ENCODE measurements at places on chromosomes 3 and 15.
A peak's percentile ranks its signal among the peaks of the same experiment; 100 is the strongest.

DNA sequence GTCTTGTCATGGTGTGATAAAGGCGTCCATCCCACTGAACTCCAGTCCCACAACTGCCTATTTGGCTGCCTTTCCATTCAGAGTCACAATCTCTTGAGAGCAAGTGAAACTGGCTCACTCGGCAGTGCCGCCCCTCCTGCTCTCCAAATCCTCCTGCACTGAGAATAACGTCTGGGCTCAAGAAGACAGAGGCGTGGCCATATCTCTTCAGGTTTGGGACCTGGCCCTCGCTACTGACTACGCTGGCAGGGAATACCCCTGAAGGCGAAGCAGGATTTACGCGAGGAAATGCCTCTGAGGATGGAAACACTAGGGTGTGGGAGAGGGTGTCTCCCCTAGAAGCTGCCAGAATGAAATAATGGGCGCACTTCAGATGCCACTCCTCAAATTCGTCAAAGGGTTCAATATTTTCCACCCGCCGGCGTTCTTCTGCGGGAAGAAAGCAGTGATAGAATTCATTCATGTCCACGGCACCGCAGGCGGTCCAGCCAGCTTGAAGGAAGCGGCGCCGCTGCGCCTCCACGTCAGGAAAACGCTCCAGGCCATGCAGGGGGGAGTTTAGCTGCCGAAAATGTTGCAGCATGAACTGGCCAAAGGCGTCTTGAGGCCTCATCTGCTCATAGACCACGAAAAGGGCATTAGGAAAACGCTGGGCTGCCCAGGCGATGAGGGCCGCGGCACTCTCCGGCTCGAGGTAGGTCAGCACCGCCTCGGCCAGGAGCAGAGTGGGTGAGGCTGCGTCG lies 985 bp downstream of the LCMT2 start:
- peak; percentile 23 for DNase-seq

- DNase-seq: no peak
Measured at GRCh38 chr3:160331127-160331937, 67.7 kb downstream of the IFT80 start.

DNA sequence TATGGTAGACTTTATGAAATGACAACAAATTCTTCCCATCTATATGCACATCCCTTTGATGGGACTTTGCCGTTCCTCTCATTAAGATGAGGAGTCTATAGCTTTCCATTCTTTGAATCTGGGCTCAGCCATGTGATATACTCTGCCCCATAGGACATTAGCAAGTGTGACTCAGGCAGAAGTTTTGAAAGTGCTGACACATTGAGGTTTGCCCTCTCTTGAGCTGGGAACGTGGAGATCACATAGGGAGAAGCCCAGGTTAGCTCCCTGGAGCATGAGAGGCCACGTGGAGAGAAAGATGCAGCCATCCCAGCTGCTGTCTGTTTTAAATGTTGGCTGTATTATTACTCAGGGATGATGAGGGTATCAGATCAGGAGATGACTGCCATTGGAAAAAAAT lies 67.7 kb upstream of the OXTR start:
- DNase-seq: no peak

DNA sequence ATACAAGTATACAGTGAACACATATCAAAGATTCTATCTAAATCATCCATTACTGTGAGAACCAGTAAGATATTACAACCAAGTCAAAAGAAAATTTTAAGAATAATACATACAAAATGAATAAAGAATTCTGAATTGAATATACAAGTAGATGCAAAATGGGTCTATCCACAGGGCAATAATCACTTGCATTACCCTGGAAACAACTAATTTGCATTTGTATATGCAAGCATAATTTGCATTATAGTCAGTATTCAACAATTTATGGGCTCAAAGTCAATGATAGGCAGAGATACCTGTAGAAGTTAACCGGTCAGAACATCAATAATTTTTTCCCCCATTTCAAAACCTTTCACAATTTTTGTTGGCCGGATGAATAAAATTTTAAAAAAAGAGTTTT lies 512.2 kb upstream of the ALCAM start:
- DNase-seq: no peak

DNA sequence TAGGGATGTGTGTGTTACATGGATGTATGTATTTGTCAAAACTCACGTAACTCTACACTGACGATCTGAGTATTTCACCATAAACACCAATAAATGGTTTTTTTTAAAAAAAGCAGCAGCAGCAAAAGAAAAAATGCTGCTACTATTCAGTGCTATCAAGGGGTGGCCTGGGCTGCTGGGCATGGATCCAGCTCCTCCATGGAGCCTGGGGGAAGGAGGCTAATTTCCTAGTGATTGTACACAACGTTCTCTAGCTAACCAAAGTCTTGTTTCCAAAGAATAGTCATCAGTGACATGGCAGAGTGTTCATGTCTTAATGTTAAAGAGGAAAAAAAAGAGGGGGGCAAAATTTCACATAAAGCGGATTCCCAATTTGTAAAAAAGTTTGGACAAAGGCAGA lies 29.0 kb downstream of the POMGNT2 start:
- DNase-seq: no peak

DNA sequence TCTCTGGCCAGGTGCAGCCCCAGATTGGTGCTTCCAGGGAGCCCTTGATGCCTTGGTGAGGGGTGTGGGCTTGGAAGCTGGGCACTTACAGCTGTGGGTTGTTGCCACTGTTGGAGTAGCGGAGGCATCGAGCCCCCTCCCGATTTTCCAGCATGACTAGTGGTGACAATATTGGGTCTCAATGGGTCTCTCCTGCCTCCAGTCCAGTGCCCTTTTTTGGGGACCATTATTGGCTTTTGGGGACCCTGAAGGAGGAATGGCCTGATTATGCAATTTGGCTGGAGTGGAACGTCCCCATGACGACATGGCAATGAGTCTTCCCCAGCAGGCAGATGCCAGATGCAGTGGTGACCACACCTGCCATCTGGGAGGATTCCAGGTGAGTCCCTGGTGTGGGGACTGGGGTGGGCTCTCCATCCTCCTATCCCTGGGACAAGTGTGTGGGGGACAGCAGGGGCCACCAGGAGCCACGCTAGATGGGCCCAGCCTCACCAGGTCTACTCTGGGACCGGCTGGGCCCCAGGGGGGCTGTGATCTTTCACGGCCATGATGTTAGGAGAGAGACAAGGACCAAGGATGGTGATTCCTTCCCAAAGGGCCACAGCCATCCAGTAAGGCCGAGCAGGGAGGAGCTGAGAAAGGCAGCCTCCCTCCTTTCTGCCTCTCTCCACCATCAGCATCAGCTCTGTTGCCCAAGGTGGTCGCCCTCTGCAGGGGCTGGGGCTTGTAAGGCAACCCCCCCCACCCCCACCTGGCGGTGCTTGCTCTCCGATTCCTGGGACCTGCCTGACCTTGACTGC lies 196.8 kb downstream of the GOLGA6L6 start:
- DNase-seq: no peak

Data from CD4-positive, alpha-beta T cell treated with Interleukin-6 for 4 hours (primary cell).